ENCODE measurements at places on chromosomes 6 and 20.

DNA sequence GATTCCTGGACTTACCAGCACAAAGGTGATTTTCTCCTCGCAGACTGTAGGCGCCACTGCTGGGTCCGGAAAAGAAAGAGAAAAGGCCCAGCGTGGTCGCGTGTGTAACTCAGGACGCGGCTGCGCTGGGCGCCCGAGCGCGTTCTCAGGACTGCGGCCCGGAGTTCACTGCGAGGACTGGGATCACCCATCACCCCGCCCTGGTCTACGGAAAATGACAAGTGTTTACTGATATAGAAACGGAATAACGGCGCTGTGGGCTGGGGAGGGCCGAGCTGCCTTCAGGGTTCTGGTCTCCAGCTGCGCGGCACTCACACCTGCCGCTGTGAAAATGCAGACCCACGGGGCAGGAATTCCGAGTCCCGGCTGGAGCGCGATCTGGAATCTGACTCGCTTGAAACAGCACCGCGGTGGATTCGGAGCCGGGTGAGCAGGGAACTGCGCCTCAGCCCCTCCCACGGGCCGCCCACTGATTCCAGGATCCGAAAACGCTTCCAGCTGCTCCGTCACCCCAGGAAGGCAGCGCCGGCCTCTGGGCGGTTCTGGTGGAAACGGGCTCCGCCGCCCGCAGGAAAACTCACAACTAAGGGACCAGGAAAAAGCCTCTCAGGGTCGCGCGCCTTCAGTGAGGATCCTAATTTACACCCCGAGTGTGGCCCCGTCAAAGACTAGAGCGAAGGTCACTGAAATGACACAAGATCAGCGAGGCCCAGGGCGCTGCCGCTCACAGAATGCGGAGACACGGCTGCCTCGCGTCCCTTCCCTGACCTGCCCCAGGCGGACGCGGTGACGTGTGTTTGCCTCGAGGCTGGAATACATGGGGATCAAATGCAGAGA lies 34.5 kb downstream of the HLA-A start:
- H3K36me3 ChIP-seq = no peaks in the 10 kb centered on the region
- H3K27me3 ChIP-seq = peaks cover 50% of the 10 kb centered on the region
- H3K27ac ChIP-seq = no peak overlapping the region

DNA sequence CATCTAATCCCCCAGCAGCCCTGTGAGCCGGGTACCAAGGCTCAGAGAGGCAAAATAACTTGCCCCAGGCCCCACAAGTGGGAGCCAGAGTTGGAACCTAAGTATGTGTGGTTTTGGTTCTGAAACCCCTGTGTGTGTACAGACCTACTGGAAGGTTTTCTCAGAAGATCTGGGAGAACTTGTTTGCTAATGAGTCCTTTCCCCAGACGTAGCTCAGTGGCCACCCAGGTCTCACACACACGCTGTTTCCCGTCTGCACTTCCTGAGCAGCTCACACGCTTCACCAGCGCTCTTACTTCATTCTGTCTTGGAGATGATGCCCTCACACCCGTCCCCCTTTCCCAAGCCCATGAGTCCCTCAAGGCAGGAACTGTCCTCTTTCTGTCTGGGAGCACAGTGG lies 8.2 kb downstream of the CCN5 start:
- H3K4me1 ChIP-seq = no peaks in the 10 kb centered on the region
- H3K27ac ChIP-seq = no peak overlapping the region
- no peaks in the 10 kb centered on the region for H3K36me3 ChIP-seq
- H3K27me3 ChIP-seq = peaks cover 25% of the 10 kb centered on the region
- no peak for DNase-seq

- peaks cover 59% of the 10 kb centered on the region for H3K36me3 ChIP-seq
- no peak for DNase-seq
- H3K27me3 ChIP-seq = no peaks in the 10 kb centered on the region
- peaks cover 9% of the 10 kb centered on the region for H3K4me1 ChIP-seq
- peak overlapping the region; percentile 35 for H3K27ac ChIP-seq
- no peak overlapping the region for H3K4me3 ChIP-seq
Observed at GRCh38 chr20:419556-420165, 11.6 kb downstream of the RBCK1 start.

- H3K4me3 ChIP-seq = no peak overlapping the region
- H3K27ac ChIP-seq = no peak overlapping the region
- peaks cover 10% of the 10 kb centered on the region for H3K27me3 ChIP-seq
- peaks cover 4% of the 10 kb centered on the region for H3K4me1 ChIP-seq
- DNase-seq = no peak
Observed at GRCh38 chr20:62675877-62676260, 32.8 kb upstream of the NTSR1 start.

DNA sequence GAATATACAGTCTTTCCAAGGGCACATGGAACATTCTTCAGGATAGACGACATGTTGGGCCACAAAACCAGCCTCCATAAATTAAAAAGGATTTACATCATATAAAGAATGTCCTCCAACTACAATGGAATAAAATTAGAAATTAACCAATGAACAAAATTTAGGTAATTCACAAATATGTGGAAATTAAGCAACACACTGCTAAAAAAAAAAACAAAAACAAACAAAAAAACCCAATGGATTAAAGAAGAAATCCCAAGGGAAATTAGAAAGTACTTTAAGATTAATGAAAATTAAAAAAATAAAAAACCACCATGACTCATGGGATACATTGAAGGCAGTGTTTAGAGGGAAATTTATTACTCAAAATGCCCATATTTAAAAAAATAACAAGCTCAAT lies 21.4 kb upstream of the NT5E start:
- no peak overlapping the region for H3K4me3 ChIP-seq
- H3K27ac ChIP-seq = no peak overlapping the region
- H3K4me1 ChIP-seq = no peaks in the 10 kb centered on the region
- no peaks in the 10 kb centered on the region for H3K36me3 ChIP-seq
- no peak for DNase-seq

DNA sequence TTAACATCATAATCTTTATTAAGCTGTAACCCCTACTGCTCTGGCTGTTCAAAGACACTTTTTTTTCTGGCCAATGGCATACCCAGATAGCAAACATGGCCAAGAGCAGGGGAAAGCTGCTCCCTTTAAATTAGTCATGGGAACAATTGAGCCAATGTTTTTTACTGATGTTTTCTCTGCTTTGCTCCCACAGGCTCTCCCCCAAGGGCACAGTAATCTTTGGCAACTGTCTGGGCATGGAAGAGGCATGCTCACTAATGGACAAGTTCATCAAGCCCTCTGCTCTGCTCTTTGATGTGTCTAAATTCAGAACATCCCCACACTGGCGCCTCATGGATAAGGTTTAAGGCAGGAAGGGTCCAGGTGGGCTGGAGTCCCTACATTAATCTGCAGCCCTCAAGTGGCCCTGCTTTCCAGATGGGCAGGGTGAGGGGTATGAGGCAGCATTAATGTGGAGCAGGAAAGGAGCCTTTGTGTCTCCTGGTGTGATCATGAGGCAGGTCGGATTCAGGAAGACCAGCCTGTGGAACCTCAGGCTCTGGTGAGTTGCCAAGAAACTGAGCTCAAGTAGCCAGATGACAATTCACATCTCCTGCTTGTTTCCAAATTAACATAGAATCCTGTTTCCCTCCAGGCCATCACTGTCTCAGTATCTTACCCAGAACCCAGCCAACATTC lies 227.0 kb upstream of the CST7 start:
- no peak for DNase-seq
- H3K27ac ChIP-seq = no peak overlapping the region
- peaks cover 56% of the 10 kb centered on the region for H3K27me3 ChIP-seq
- H3K4me1 ChIP-seq = no peaks in the 10 kb centered on the region
- H3K36me3 ChIP-seq = no peaks in the 10 kb centered on the region

- H3K27ac ChIP-seq = peak overlapping the region; percentile 59
- no peak for DNase-seq
- H3K4me3 ChIP-seq = no peak overlapping the region
- H3K27me3 ChIP-seq = peaks cover 23% of the 10 kb centered on the region
Observed at GRCh38 chr20:40900666-40901215, 127.9 kb upstream of the TOP1 start.

DNA sequence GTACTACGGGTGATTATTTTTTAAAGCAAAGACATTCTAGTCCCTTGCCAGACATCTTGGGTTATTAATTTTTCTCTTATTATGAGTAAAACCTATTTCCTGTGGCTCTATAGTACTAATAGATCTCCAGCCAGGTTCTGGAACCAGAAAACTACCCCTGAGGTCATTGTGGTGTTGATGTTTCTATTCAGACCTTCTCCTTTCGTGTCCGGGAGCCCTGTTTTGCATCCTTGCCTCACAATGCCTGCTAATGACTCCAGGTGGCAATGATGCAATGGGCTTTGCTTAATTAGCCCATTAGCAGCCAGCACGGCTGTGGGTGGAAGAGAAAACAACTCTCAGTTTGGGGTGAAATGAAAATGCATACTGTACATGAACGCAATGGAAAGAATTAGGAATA lies 62.9 kb upstream of the ARG1 start:
- no peaks in the 10 kb centered on the region for H3K4me1 ChIP-seq
- DNase-seq = no peak
- H3K27ac ChIP-seq = no peak overlapping the region
- no peaks in the 10 kb centered on the region for H3K27me3 ChIP-seq

- peaks cover 5% of the 10 kb centered on the region for H3K36me3 ChIP-seq
- DNase-seq = no peak
- H3K27me3 ChIP-seq = peaks cover 9% of the 10 kb centered on the region
- peaks cover 13% of the 10 kb centered on the region for H3K4me1 ChIP-seq
- H3K27ac ChIP-seq = no peak overlapping the region
Observed at GRCh38 chr6:25401711-25402110, 122.5 kb downstream of the CARMIL1 start.

DNA sequence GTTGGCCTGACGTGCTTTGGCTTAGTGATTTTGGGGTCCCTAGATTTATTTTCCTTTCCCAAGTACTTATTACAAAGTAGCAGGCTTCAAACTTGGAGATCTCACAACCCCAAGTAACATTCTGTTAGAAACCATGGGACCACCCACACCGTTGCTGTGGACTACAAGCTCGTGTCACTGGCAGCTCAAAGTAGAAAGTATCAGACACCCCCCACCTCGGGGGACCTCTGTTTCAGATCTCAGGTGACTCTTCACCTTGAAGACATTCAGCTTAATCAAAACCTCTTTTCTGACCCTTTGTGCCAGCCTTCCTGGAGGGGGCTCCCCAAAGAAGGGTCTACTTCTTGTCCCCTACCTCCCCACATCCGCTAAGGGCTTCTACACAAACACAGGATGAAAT lies 15.7 kb upstream of the MYT1 start:
- H3K36me3 ChIP-seq = peaks cover 2% of the 10 kb centered on the region
- H3K27ac ChIP-seq = no peak overlapping the region
- H3K27me3 ChIP-seq = peaks cover 13% of the 10 kb centered on the region
- H3K4me3 ChIP-seq = no peak overlapping the region
- DNase-seq = no peak
- H3K4me1 ChIP-seq = no peaks in the 10 kb centered on the region

DNA sequence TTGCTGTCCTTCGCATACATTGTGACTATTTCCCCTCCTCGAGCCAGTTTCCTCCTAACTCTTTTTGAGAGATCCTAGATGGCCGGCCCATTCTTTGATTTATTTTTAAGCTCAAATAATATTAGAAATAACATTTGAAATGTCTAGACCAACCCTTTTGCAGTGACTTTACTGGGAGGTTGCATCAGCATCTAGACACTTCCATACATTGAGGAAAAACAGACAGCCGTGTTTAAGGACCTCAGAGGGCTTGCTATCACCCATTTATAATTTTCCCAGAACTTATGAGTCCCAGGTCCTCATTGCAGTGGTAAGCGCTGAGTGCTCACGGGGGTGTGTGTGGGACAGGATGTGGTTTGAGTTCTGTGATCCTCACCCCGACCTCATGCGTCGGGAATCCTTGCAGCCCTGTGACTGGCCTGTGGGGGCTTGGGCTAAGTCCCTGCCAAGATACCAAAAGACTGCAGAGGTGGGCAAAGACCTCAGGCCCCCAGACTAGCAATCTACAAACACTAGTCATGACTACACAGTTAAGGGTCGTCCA lies at the start of gene GPX5:
GPX5 (plus strand) TSS at position 386 of the 544 bp plus-strand sequence; CDS start at position 519, 133 bp downstream.
- no peak within 1 kb of the TSS for H3K27ac ChIP-seq
- no peak for DNase-seq
- H3K4me3 ChIP-seq = no peak within 1 kb of the TSS
- no peaks in the 10 kb centered on the region for H3K4me1 ChIP-seq
- H3K36me3 ChIP-seq = no peaks in the 10 kb centered on the region
- peaks cover 89% of the 10 kb centered on the region for H3K27me3 ChIP-seq

DNA sequence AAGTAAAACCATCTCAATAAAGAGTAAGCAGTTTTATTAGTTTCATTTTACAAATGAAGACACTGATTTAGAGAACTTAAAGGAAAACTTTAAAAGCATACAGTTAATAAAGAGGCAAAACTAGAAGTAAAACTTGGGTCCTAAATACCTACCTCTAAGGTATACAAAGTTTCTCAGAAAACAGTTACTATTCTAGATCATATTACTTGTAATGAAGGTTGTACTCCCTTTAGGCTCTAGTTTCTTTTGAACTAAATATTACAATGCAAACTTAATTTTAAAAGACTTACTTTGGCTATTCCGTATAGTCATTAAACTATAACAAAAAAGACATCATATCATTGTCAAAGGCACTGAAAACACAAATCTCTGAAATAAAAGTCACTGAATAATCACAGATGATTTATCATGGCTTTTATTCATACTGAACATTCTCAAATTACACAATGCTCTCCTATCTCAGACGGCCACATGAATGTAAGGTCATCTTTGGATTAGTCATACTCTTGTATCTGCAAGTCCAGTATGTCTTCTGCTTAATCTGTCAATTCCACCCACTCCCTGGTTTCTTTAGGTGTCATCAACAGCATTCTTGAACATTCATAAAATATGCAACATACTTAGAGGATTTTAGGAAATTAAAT lies 361.6 kb upstream of the RUNX2 start:
- no peaks in the 10 kb centered on the region for H3K4me1 ChIP-seq
- H3K36me3 ChIP-seq = no peaks in the 10 kb centered on the region
- no peaks in the 10 kb centered on the region for H3K27me3 ChIP-seq
- DNase-seq = no peak
- H3K4me3 ChIP-seq = no peak overlapping the region
- no peak overlapping the region for H3K27ac ChIP-seq

- H3K4me1 ChIP-seq = no peaks in the 10 kb centered on the region
- no peak overlapping the region for H3K4me3 ChIP-seq
Observed at GRCh38 chr20:2093883-2094282, 7.7 kb upstream of the STK35 start.

- H3K36me3 ChIP-seq = no peaks in the 10 kb centered on the region
- no peak for DNase-seq
- no peak overlapping the region for H3K4me3 ChIP-seq
- no peaks in the 10 kb centered on the region for H3K27me3 ChIP-seq
Observed at GRCh38 chr20:54372313-54372712, 103.1 kb upstream of the DOK5 start.

GRCh38 chr20:19130613-19130984 lies 81.8 kb upstream of the SLC24A3 start:
- no peak for DNase-seq
- no peaks in the 10 kb centered on the region for H3K36me3 ChIP-seq
- H3K27ac ChIP-seq = no peak overlapping the region

GRCh38 chr6:37490536-37491170 lies 9.0 kb downstream of the CCDC167 start:
- H3K27me3 ChIP-seq = no peaks in the 10 kb centered on the region
- peak overlapping the region; percentile 70 for H3K4me3 ChIP-seq
- peak overlapping the region; percentile 100 for H3K27ac ChIP-seq
- peaks cover 37% of the 10 kb centered on the region for H3K36me3 ChIP-seq
- no peak for DNase-seq
